A549 treated with RU486 at 1 μM for 4 hours (cell line): ENCODE measurements at places on chromosomes 13 and 19. TPM values are rescaled to one million over a fixed set of nuclear protein-coding genes. Genes with fewer than 3 reads are reported as not detected.

The CALR3 gene
- total RNA-seq: not detected in 5 replicates

The CGB8 gene
- 3.3 to 5.1 TPM (median 4.0 TPM) in 5 replicates for total RNA-seq

The ZNF728 gene
- total RNA-seq: not detected in 5 replicates

The CEACAM4 gene
- total RNA-seq: not detected in 5 replicates

The ERICH4 gene
- total RNA-seq: 0.10 TPM in 1 of 5 replicates, not detected in the others

The ZNF681 gene
- total RNA-seq: not detected in 5 replicates

The NLRP5 gene
- total RNA-seq: not detected in 5 replicates

The ZNF266 gene
- 2.9 to 4.7 TPM (median 3.8 TPM) in 5 replicates for total RNA-seq

The PRR22 gene
- 1.7 to 3.5 TPM (median 2.5 TPM) in 5 replicates for total RNA-seq

The AP1M2 gene
- total RNA-seq: 28.1 to 60.3 TPM (median 41.5 TPM) in 5 replicates

The ADGRL1 gene
- total RNA-seq: 2.2 to 2.9 TPM (median 2.8 TPM) in 5 replicates

The FOXO1 gene
- total RNA-seq: 2.2 to 4.4 TPM (median 3.9 TPM) in 5 replicates

The PET100 gene
- total RNA-seq: 52.7 to 81.5 TPM (median 56.6 TPM) in 5 replicates

The RNF225 gene
- 0.23 to 0.63 TPM (median 0.27 TPM) in 3 of 5 replicates, not detected in the others for total RNA-seq

The AP1M1 gene
- total RNA-seq: 50.5 to 66.2 TPM (median 63.7 TPM) in 5 replicates

The GSX1 gene
- total RNA-seq: not detected in 5 replicates

The ZNF431 gene
- 3.1 to 5.6 TPM (median 4.1 TPM) in 5 replicates for total RNA-seq

The ZNF563 gene
- not detected in 5 replicates for total RNA-seq

The TDRD12 gene
- 0.09 to 0.22 TPM (median 0.17 TPM) in 5 replicates for total RNA-seq

The SLC10A2 gene
- not detected in 5 replicates for total RNA-seq

The MAB21L1 gene
- not detected in 5 replicates for total RNA-seq
